ENCODE measurements at places on chromosomes 1 and 21.

DNA sequence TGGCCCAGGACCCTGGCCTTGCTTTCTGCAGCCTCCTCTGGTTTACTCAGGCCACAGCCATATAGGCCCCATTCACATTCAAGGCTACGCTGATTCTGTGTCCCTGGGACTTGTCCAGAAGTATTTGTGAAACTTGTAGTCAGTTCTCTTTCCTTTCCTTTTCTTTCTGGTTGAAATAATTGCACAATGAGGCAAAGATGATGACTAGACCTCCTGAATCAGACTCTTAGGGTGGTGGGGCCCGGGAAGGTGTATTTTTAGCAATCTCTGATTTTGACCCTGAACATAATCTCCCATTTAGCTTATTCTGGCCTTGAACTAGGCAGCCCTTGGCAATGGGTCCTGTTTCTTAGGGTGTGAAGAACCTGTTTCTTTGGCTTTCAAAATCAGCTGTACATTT lies 39.9 kb downstream of the STUM start:
- no peak for DNase-seq

DNA sequence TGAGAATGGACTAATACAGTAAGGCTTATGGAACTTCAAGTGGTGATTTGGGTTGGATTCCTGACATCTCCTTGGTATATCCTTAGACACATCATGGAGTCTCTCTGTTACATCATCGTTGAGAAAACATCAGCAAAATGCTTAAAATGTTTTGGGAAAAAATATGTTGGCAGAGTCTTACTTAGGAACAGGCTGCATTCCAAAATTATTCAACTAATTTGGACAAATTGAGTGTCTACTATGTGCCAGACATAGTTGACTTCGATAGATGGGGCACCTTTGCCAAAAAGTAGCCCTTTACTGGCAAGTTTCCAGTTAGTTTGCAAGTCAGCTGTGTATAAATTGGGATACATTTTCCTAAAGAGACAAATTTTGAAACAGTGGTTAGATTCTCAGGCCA lies 253.4 kb upstream of the ST6GALNAC5 start:
- DNase-seq: no peak

DNA sequence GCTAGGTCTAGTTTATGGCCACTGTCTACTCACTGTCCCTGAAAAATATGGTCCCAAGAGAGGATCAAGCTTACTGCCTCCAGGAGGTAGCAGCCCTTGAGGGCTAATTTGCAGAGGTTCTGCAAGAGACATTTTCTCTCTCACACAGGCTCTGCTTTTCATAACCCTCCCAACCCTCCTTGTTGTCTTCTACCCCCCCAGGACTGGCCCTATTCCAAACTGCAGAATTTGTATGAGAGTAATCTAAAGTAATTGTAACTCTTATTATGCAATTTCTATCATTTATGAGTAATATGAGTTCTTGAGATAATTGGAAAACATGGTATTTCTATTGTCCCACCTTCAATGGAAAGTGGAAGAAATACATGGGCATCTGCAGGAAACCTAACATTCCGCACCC lies 70.4 kb upstream of the CD55 start:
- no peak for DNase-seq

DNA sequence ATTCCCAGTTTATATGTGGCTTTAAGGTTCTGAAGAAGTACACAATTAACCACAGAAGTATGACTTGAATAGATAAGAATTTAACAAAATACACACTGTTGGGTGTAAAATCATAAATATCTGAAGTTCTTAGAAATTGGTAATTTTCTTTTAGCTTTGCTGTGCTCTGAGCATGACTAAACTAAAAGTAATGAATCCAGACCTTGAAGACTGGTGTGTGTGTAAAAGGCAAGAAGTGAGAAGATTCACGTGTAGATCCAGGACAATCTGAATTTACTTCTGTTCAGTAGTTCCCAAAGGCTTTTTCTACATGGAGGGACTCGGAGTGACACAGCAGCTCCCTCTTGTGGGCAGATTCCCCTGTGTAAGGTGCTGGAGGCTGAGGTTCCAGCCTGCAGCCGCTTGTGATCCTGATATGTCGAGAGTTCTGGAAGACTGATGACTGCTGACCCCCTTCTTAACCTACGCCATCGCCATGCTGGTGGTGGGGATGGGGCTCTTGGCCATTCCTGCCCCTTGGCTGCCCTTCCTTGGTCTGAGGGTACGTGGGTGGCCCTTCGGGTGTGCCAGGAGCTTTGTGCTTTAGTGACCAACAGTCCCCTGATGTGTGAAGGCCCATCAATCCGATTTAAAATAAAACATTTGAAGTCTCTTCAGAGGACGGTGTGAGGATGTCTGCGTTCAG lies 62.7 kb downstream of the ADARB1 start:
- DNase-seq: peak; percentile 95

DNA sequence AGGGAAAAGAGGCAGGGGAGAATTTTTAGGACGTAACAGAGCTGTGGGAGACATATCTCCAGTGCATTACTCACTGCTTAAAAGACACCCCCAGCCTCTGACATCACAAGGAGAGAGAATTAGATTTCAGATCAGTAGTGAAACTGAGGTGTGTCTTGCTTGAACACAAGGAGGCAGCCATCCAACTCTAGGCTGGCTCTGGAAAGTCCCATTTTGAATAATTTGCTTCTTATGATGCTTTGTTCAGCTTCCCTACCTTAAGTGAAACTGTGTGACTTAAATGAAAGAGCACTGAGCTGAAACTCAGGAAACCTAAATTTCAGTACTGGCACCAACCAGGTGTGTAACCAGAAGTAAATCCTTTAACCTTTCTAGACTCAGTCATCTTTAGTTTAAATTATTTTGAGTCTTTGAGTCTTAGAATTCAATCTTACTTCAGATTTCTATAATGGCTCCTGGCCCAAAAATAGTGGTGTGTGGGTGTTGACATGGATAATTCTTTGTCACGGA lies 251.6 kb upstream of the SGIP1 start:
- peak; percentile 70 for DNase-seq

GRCh38 chr1:151210830-151211229 lies 12.5 kb downstream of the PIP5K1A start:
- DNase-seq: no peak

DNA sequence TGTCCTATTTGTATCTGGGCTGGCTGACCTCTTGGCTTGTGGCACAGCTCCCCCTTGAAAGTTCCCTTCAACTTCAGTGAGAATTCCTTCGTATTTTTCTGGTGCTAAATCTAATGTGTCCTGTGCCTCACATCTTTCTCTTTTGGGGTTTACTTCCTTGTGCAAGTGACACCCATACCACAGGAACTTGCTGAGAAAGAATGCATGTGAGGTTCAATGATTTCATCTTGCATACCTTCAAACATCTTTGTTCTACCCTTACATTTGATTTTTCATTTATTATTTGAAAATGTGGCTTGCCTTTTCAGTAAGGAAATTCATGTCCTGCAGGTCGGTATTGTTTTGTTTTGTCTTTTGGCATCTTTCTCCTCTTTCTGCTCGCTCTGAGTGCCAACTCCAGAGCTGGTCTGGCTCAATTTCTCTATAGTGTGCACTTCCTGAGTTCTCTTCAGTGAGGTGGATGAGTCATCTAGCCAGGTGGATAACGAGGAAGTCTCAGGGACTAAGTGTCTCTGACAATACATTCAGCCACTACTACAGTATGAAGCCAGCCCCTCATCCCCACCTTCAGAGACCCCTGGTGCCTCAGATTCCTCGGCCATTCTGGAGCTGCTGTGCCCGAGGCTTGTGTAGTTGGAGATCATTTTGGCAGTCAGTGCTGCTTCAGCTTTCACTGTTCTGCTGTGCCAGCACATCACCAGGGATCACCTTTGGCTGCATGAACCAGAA lies 59.5 kb downstream of the RIPK4 start:
- no peak for DNase-seq

- no peak for DNase-seq
Observed at GRCh38 chr1:244231572-244232315, 180.7 kb downstream of the ZBTB18 start.

DNA sequence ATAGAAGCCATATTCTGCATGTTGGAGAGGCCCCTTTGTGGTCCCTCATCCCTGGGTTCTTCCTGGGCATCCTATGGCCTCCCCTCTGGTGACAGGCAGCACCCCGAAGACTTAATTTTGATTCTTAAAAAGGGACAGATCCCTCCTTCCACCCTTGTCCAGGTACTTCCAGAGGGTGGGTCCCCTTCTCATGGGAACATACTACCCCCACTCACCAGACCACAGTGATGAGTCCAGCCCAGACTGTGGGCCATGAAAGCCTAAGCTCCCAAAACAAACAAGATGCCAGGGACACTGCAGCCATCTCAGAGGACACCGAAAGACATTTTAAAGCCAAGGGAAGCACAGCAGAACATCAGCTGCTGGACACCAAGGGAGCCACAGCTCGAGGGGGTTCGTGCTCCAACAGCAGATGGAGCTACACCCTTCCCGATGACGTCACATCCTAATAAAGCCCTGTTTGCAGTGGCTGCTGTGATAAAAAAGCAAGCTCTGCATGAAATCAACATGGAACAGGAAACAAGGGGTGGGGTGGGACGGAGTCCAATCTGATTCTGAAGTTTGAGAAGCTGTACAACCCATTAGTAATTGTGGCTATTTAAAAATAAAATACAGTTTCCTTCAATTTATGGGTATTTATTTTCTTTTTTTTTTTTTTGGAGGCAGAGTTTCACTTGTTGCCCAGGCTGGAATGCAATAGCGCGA lies 32.4 kb downstream of the GNB1 start:
- DNase-seq: peak; percentile 55
